ENCODE measurements at places on chromosomes 1 and 21.

DNA sequence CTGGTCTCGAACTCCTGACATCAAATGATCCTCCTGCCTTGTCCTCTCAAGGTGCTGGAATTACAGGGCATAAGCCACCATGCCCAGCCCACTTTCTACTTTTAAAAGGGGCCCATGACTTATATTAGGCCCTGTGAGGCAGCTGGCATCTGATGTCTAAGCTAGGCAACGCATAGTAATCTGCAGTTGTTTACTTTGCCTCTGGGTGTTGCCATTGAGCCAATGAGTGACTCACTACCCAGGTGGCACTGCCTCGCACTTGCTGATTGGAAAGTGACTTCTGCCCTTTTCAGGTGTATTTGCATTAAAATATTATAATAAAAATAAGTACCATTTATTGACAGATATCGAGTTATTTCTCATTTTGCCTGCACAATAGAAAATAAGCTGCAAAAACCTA lies 84.9 kb downstream of the KIF14 start:
- peak; percentile 17 for DNase-seq

GRCh38 chr1:83006271-83006670 lies 992.7 kb downstream of the TTLL7 start:
- no peak for DNase-seq

GRCh38 chr1:222339376-222339947 lies 208.4 kb downstream of the HHIPL2 start:
- no peak for DNase-seq

- no peak for DNase-seq
Measured at GRCh38 chr1:154628121-154628405, 20.1 kb upstream of the ADAR start.

- DNase-seq, result no peak
Measured at GRCh38 chr1:21721295-21721985, 52.3 kb upstream of the RAP1GAP start.

GRCh38 chr1:205118752-205119151 lies 3.0 kb downstream of the RBBP5 start:
- DNase-seq, result no peak

DNA sequence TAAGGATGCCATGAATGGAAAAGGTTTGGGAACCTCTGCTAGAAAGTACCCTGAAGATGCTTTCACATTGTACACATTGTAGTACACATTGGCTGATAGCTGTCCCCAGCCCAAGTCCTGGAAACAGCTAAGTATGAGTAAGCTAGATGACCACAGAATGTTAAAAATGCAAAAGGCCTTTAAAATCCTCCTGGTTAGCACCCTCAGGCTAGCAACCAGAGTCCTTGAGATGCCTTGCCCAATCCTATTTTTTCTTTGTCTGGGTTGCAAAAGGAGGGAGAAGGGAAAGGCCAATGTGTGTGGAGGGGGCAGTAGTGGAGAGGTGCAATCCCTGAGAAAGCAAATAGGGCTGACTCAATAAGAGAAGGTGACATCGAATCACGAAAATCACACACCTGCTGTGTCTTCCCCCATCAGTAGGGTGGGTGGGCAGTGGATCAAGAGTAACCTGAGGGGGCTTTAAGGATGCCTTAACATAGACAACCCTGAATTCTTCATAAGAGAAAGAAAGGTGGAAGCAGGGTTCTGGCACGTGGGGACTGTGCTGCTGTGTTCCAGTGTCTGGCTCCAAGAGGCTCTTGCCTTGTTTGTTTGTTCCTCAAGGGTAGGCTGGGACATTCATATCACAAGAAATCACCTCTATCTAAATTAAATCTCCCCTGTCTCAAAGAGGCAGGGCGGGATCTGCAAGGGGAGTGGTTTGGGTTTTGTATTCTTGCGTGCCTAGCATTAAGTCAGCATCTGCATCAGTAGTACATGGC lies 266.2 kb upstream of the PLXNA2 start:
- DNase-seq, result no peak

GRCh38 chr1:76770979-76771378 lies 96.3 kb upstream of the ST6GALNAC5 start:
- DNase-seq, result no peak

GRCh38 chr1:30737357-30738039 lies 14.1 kb upstream of the MATN1 start:
- DNase-seq, result no peak

DNA sequence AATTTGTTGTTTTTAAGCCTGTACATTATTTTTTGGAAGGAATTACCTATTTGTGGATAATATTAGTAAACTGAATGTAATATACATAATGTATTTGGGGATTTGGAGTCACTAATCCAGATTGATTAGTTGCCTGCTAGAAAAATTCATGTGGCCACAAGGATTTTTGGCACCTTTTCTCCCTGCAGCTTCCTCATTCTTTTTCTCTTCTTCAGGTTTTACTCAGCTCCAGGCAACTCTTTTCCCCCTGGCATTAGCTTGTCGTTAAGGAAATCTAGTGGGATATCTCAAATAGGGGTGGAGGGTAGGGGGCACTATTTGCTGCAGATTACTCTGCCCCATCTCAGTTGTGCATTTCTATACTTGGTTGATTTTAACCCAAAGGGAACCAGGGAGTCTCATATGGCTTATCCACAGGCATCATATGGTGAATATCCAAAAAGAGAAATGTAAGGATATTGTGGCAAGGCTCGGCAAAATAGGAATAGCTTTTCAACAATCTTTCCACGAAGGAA lies 203.1 kb downstream of the NFIA start:
- no peak for DNase-seq

GRCh38 chr1:204466416-204467405 lies 27.9 kb downstream of the PIK3C2B start:
- no peak for DNase-seq

Measured in CD4-positive, alpha-beta T cell treated with Interleukin-12 subunit alpha and Interleukin-12 subunit beta, for 1 hour (primary cell).